EL (cell line): ENCODE measurements at places on chromosomes 12 and 14.

DNA sequence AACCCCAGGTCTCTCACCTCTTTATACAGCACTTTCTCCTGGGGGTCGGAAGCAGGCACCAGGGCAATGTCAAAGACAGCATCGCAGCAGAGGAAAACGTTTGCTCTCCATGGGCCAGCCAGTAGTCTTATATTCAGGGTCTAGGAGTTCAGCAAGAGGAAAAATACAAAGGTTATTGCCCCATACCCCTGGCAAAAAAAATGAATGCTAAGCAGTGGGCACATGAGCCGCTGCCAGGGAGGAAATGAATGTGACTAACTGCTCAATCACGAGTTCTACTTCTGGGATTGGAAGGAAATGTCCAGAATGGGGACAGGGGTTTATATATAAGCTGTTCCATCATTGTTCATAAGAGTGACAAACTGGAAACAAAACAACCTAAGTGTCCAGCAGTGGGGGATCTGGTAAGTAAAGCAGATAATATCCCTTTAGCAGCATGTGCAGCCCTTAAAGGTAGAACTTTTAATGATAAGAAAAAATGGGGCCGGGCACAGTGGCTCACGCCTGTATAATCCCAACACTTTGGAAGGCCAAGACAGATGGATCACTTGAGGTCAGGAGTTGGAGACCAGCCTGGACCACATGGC lies 53.8 kb downstream of the PHETA1 start:
- no peak for DNase-seq

DNA sequence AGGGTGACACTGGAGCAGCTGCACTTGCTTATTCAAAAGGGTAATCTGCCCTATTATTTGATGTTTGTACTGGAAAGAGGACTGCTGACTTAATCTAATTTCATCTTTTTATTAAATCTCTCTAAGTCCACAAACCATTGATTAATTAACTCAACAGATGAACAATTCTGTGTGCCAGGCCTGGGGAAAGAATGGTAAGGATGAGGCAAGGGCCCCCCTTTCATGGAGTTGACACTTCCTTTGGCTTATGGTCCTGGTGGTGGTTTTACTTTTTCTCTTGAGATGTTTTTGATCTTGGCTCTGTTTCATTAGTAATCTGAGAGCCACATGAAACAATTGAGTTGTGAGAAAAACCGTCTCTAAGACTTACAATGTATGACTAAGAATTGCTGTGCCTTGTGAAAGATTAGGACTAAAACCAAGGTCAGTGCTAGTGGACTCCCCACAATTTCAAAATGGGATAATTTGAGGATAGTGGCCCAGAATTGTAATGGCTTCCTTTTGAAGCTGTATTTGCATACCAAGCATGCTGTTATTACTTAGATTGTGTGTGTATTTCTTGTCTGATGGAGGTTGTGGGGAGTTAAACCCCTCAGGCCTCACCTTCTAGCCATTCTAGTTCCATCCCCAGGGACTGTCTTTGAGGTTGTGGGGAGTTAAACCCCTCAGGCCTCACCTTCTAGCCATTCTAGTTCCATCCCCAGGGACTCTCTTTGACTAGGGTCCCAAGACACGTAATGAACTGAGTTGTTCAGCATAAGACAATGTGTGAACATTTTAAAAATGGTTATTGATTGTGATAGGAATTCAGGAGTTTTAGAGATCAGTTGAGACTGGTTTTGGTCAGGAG lies 52.5 kb upstream of the EVL start:
- DNase-seq, result no peak

GRCh38 chr14:29580763-29581162 lies 346.9 kb downstream of the PRKD1 start:
- DNase-seq, result no peak

DNA sequence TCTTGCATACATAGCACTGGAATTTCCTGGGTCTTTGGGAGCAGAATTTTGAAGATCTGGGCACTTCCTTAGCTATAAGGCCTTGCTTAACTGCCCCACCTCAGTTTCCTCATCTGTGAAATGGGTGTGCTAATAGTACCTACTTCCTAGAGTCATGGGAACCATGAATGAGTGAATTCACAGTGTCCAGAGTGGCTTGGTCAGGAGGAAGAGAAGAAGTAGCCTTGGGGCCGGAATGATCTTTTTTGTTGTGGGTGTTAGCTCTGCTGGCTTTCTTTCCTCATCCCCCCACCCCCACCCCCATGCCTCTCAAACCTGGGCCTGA lies 2.4 kb downstream of the SH2B3 start:
- no peak for DNase-seq

DNA sequence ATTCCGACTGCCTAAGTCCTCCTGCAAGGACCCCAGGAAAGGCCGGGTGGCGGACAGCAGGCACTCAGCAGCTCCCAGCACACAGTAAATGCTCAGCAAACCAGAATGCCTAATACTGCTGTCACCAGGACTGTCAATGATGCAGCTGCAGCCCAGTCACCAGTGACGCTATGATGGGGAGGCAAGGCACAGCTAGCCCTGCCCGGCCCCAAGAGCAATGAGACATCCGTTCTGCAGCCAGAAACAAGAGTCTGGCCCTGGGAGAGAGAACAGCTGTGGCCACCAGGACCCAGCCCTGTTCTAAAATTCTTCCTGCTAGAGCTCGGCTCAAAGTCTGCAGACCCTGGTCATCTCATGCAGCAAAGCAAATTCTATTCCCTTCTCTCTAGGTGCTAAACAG lies 69.8 kb downstream of the NCOR2 start:
- peak; percentile 81 for DNase-seq

DNA sequence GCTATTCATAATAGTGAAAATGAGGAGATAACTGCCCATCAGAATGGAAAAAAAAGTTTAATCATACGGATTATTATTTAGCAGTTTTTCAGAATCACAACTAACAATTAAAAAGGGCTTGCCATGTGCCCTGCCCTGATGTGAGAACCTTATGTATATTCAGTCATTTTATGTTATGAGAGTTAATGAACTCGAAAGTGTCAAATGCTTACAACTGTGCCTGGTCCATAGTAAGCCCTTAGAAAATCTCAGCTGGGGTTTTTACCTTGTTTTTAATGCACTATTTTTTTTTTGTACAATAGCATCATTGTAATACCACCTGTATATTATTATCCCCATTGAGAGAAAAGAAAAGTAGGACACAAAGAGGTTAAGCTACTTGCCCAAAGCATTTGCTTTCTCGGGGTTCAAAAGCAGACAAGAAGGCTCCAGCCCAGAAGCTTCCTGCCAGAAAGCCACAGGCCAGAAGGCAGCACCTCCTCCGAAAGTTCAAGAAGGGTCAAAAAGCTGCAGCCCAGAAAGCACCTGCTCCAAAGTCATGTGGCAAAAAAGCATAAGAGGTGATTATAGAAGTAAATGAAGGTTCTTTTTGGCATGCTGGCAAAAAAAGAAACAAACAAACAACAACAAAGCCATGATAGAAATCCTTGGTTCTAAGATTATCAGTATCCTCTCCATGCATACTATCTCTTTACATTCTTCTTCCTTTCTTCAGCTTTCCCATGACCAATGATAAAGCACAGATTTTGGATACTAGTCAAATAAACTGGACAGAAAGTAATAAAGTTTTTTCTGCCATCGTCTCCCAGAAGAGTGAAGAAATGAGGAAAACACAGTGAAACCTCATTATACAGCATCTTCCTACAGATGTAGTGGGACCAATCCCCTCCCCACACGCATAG lies 59.1 kb upstream of the NAP1L1 start:
- no peak for DNase-seq

- DNase-seq, result no peak
Measured at GRCh38 chr12:30927222-30927611, 669 bp downstream of the TSPAN11 start.

GRCh38 chr14:97499790-97500481 lies 702.8 kb downstream of the VRK1 start:
- no peak for DNase-seq

DNA sequence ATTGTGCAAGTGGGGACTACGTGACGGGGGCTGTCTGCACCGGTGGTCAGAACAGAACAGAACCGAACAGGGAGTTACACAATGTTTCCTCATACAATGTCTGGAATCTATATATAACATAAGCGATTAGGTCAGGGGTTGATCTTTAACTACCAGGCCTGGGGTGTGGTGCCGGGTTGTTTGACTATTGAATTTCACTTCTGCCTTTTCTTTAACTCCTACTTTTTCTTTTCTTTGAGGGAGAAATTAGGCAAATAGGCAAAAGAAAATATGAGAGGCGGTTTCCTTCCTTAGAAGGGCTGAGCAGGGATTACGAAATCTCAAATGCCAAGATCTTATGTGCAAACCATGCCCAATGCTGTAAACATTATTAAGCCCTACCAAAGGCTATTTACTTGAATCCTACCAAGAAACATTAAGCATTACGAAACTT lies 140.3 kb downstream of the SLC38A6 start:
- no peak for DNase-seq

DNA sequence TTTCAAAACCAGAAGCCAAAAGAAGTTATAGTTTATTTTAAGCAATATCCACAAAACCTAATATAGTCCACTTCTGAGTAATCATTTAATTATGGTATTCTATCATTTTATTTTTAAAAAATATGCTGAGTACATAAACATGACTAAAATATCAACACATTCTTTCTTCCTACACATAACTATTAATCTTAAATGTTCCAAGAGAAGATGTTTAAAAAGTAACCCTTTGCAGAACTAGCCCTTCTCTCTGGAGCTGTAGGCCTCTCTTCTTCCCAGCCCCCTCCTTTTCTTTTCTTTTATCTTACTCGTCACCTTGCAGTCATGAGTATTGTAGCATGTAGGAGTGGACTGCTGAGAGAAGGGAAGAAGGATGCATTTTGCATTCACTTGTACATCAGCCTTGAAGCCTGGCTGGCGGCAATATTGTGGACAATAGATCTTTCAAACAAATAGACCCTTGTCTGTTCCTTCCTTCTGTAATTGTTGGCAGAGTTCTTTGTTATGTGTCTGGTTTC lies 941.9 kb downstream of the NRXN3 start:
- peak; percentile 19 for DNase-seq

GRCh38 chr12:58452546-58452945 lies 467.8 kb downstream of the LRIG3 start:
- DNase-seq, result peak; percentile 60

DNA sequence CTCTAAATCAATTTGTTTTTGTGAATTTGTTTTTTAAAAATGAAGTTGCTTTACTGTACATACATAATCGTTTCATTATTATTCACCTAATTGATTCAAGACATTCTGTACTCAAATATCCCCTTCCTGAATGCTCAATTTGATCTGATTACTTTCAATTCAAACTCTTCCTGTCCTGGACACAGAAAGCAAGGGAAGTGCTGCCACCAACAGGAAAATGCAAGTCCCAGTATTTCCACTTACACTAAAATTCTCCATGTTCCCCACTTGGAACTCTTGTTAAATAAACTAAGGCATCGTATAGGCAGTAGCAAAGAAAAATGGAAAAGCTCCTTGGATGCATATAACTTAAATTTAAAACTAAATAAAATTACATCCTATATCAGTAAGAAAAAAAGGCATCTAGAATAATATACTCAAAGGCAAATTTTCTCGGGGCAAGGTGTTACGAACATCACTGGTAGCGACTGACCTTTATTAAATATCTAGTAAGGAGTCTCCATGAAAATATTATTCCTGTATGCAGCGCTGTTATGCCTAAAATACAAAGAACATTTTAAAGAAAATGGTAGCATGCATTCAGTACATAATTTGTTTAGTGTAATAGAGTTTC lies 72.0 kb upstream of the DBX2 start:
- DNase-seq, result peak; percentile 14

DNA sequence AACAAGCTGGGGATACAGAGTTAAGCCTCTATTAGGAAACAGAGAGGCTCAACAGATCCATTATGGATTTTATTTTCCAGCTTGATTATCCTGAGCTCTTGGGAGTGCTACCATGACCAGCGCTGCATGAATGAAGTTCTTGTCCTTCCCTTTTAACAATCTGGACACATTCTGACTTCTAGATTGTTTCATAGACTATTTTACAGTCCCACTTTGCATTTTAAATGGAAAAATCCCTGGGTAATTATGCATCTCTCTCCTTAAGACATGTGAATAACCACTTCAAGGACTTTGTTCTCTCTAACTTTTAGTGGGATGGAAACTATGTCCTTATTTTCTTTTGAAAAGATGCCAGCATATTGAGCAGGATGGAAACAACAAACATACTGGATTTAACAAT lies 2.0 kb downstream of the CCDC198 start:
- no peak for DNase-seq

DNA sequence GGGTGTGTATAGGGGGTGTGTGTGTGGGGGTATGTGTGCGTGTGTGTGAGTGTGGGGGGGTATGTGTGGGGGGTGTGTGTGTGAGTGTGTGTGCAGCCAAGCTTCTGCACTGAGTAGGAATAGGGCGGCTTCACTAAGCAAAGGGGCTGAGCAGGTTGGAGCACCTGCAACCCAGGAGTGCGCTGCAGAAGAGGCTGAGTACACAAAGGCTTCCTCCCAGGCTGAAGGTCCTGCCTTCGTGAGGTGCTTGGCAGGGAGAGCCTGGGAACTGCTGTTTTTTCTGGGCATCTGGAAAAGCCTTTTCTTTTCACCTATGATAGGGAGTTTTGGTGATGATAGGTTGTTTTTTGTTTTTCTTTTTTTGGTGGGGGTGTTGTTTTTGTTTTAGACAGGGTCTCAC lies 6.0 kb upstream of the NUDT14 start:
- DNase-seq, result no peak

DNA sequence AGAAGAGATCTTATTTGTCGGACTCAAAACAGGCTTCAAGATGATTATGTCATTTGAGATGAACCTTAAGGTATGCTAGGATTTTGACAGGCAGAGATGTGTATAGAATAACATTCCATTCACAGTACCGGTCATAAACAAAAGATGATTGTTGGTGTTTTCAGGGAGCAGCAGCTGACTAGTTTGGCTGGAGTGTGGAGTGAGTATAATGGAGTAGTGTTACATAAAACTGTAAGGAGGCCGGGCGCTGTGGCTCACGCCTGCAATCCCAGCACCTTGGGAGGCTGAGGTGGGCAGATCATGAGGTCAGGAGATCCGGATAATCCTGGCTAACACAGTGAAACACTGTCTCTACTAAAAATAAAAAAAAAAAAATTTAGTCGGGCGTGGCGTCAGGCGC lies 23.9 kb downstream of the SERPINA10 start:
- no peak for DNase-seq

GRCh38 chr12:124039276-124039675 lies 66.3 kb downstream of the ZNF664 start:
- no peak for DNase-seq

DNA sequence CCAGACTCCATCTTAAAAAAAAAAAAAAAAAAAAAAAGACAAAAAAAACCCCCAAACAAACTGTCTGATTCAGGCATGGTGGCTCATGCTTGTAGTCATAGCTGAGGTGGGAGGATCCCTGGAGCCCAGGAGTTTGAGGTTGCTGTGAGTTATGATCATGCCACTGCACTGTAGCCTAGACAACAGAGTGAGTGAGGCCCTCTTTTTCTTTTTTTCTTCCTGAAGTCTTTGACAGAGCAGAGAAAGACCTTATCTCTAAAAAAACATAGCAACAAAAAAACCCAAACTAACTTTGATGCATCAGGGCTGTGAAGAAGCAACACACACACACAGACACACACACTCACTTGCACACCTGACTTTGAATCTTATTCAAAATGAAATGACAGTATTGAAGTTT lies 7.7 kb upstream of the AMN1 start:
- peak; percentile 78 for DNase-seq

- no peak for DNase-seq
Measured at GRCh38 chr14:76123426-76124225, 28.1 kb upstream of the GPATCH2L start.
